ENCODE measurements at places on chromosomes 12 and 14.

DNA sequence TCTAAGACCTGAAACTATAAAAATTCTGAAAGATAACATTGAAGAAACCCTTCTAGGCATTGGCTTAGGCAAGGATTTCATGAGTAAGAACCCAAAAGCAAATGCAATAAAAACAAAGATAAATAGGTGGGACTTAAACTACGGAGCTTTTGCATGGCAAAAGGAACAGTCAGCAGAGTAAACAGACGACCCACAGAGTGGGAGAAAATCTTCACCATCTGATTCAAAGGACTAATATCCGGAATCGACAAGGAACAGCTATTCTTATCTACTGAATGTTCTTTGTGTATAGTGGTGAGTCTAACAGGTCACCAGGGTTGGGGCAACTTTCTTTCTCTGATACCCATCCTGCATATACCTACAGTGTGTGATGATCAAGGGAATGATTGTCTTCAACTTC, 198.6 kb downstream of the CCDC91 start:
- no peak for DNase-seq

DNA sequence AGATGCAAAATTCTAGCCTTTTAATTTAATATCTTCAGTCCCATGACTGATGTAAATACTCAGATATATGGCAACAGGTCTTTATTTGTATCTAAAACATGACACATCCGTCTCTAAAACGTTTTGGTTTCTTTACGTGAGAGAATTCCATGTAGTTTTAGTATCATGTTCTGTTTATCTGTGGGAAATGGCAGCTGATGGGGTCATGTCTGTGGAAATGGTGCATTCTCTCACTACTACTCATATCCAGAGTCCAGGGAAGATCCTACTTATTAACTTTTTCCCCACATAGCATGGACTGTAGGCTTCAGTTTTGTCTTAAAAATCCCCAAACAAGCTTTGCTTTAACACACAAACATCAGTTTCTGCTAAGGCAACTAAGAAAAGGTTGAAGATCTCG, 53.8 kb downstream of the SPTLC2 start:
- DNase-seq, result peak; percentile 73

DNA sequence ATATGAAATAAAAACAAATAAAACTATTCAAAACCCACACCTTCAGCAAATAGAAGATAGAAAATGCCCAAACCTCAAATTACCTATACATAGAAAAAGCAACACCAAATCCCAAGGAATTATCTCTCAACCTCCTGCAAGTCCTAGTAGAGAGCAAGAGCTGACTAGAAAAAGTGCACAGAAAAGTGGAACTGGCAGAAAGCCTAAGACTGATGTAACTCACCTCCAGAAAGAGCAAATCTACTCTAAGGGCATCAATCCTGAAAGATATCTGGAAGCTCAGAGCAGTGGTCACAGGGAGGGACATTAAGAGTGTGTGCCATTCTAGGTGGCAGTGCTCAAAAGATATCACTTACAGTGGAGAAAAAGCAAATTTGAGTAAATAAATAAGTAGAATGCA, 62.1 kb upstream of the PLEKHG7 start:
- peak; percentile 13 for DNase-seq

- DNase-seq, result no peak
Measured at GRCh38 chr14:65866886-65867285, 454.4 kb downstream of the FUT8 start.

DNA sequence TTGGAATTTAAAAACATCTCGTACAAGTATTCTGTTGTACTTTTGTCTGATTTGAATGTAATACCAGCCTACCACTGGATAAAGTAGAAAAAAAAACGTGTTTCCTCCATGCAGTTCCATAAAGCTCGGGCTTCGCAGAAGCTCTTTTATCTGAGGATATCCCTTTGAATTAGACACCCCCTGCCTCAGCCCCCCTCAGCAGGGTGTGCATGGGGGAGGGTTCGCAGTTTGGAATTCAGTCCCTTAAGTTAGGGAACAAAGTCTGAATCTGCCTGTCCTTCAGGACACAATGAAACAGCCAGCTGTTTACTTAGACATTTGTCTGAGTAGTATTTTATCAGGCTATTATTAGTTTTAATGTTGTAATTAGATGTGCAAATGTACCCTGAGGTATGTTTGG, 234.0 kb upstream of the CAND1 start:
- DNase-seq, result no peak
